ENCODE measurements at places on chromosomes 12 and 14.

- no peak for DNase-seq
These were observed 17.4 kb upstream of the COL2A1 start for GRCh38 chr12:48021485-48022179.

- DNase-seq = no peak
These were observed 34.9 kb downstream of the BBS10 start for GRCh38 chr12:76313299-76313698.

- no peak for DNase-seq
These were observed 799.7 kb downstream of the DIO2 start for GRCh38 chr14:79411403-79412174.

DNA sequence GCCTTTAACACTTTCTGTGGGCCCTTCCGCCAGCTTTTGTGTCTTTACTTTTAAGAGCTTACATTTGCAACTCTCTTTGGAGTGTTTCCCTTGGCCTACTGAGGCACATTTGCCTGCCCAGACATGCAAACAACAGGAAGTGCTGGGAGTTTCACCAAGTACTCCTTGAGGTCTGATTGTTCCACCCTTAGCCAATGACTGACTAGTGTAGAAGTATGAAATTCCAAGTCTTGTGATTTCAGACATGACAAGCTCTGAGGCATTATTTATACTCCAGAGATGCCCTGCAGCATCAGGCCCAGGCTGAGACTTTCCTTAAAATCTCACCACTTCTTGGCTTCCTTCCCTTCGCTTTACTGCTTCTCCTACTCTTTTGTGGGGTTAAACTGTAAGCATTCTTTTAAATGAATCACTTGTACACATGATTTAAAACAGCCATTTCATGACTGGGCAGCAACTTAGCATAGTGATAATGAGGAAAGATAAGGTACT, 174.1 kb downstream of the SLC6A15 start:
- no peak for DNase-seq

GRCh38 chr12:75260316-75260715, 50.7 kb upstream of the KCNC2 start:
- no peak for DNase-seq

DNA sequence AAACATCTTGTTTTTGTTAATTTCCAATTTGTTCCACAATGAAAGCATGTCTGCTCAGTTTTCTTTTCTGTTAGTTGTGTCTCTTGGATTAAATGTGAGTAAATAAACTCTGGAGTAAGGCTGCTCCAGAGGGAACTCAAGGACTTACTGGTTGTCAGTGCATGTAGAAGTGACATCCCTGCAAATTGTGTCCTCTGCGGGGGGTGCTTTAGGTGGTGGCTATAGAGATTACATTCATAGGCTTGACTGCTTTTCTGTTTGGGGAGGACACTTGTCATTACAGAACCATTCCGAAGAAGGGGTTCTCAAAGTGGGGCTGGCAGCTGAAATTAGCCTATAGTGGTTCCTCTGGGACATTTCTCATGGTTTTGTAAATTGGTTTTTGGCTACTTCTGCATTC, 8.8 kb downstream of the TMTC2 start:
- no peak for DNase-seq

DNA sequence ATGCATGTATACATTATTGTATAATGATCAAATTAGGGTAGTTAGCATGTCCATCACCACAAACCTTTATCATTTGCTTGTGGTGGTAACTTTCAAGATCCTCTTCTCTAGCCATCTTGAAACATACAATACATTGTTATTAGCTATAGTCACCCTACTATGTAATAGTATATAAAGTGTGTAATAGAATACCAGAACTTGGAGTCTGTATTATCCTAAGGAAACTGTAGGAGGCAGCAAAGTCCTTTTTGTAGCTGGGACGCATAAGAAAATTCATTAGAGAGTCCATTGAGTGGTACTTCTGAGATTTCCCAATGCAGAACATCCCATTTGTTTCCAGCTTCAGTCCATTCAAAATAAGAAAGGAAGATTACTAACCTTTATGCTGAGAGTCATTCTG, 325.9 kb upstream of the LRFN5 start:
- no peak for DNase-seq

DNA sequence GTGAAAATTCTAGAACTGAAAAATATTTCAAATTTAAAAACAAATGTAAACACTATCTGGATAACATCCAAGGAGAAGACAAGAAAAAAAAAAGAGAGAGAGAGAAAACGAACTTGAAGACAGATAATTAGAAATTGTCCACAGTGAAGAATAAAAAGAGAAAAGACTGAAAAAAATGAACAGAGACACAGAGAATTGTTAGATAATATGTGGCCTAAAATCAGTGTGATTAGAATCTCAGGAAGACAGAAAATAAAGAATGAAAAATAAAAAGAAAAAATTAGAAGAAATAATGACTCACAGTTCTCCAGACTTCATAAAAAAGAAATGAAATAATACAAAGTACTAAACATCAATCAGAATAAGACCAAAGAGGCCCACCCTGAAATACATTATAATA, 1209.3 kb downstream of the FSCB start:
- DNase-seq = no peak

- DNase-seq = no peak
These were observed 11.1 kb upstream of the NEMF start for GRCh38 chr14:49863487-49864281.

DNA sequence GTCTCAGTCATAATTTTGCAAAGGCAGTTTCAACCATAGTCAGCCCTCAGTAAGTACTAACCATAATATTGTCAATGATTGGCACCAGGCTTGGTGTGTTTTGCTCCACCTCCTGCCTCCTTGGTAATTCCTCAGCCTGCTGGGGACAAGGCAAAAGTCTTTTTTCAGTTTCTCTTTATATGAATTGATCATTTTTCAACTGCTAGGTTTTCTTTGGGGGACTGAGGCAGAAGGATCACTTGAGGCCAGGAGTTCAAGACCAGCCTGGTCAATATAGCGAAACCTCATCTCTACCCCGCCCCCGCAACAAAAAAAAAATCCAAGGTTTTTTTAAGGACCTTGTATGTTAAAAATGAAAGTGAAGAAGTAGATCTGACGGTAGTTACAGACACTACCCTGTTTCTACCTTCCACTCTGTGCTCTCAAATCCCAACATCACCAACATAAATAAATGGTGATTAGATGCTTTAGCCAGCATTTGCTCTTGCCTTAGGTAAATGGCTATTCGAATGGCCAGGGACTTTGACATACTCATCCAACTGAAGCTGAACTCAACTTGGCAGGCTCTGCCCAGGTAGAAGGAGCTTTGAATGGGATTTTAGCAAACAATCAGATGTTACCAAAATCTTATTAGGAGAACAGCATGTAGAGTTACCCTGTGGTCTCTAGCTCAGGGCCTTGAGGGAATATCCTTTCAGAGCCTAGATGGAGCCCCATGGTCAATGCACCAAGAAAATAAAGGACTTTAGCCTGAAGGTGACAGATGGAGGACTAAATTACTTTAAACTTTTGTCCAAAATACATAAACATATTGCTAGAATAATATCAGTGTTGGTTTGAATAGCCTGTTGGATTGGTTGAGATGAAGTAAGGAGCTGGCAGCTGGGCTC, 126.9 kb upstream of the AMIGO2 start:
- DNase-seq = no peak

GRCh38 chr12:19129486-19130223, at the start of gene PLEKHA5:
Gene PLEKHA5 (plus strand): TSS chr12:19129733. CDS start chr12:19129800, 67 bp downstream.
- peak; percentile 3 for DNase-seq

GRCh38 chr14:82080370-82080769, 546.7 kb upstream of the SEL1L start:
- DNase-seq = no peak

DNA sequence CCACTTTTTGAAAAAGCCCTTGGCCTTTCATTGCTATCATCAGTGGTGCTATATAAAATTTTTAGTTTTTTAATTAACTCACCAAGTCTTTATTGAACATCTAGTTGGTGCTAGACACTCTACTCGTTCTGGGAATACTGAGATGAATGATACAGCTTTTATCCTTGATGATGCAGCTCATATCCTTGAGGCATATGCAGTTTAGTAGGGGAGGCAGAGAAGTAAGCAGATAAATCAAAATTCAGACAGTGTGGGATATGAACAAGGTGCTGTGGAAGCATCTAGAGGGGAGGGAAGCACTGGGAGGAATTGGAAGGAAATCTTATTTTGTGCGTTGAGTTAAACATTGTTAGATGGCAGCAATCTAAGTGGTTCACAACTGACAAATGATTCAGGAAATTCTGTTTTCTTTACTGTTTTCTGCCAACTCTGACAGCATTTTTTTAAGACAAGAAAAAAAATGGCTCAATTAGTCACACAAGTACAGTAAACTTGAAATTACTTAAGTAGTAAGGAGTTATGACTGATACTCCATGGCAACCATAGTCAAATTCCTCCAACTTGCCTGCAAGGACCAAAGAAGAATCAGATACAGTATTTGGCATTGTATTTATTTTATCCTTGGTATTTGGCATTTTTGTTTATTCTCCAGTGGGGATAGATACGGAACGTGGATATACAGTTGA, 119.2 kb downstream of the TMTC2 start:
- DNase-seq = no peak

GRCh38 chr14:103110681-103111231, 12.5 kb upstream of the TNFAIP2 start:
- no peak for DNase-seq

GRCh38 chr12:62899568-62900390, 35.2 kb downstream of the PPM1H start:
- DNase-seq = no peak

DNA sequence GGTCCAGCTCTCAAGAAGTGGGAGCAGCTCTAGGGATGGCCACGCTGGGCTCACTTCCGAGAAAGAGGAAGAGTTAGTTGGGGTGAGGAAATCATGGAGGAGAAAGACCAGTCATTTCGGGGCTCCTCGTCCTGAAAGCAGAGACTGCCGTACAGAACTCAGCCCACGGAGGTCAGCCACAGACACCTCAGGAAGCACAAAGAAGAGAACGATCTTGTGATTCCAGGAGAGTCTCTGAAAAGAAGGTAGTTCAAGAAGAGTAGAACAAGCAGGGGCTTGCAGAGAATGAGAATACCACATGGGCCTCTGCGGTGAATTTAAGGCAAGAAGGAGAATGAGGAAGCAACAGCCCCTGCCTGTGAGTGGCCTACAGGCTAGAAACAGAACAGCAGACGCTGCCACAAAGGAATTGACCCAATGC, 311.9 kb downstream of the CACNA1C start:
- no peak for DNase-seq

DNA sequence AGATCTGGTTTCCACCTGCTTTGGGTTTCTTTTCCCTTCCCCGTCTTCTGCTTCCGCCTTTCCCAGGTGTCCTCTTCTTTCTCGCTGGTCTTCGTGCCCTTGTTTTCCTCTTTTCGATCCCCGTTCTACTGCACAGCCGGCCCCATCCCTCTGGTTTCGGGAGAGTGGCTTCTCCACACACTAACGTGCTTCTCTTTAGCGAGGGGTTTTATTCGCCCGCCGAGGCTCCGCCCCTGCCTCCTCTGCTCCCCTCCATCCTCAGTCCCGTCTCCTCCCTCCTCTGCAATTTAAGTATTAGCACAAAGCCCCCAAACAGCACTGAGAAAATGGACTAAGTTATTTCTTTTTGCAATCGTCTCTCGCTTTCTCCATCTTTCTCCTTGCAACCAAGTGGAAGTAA, at the start of gene SLC7A8:
Gene SLC7A8, minus strand, starts transcription at position 182 of the 400 bp plus-strand sequence. CDS start 746 bp downstream, outside the sequence.
- peak; percentile 3 for DNase-seq

DNA sequence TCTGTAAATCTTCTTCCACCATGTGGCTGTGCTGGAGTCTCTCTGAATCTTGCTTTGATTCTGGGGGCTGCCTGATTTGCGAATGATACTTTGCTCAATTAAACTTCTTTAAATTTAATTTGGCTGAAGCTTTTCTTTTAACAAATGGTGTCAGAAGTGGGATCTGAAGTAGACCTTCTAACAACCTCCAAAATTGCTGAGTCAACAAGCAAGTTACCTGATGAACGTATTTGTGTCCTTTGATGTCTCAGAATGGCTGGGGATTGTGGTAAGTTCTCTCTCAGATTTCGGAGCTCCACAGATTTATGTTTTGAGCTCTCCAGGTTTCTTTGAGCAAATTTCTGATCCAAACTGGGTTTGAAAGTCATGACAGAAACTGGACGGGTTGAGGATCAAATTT, 1.9 kb upstream of the OR4E1 start:
- DNase-seq = no peak

GRCh38 chr14:102317564-102318248, 1.8 kb upstream of the ZNF839 start:
- DNase-seq = no peak

GRCh38 chr14:59428581-59429012, 36.6 kb downstream of the GPR135 start:
- DNase-seq = no peak

DNA sequence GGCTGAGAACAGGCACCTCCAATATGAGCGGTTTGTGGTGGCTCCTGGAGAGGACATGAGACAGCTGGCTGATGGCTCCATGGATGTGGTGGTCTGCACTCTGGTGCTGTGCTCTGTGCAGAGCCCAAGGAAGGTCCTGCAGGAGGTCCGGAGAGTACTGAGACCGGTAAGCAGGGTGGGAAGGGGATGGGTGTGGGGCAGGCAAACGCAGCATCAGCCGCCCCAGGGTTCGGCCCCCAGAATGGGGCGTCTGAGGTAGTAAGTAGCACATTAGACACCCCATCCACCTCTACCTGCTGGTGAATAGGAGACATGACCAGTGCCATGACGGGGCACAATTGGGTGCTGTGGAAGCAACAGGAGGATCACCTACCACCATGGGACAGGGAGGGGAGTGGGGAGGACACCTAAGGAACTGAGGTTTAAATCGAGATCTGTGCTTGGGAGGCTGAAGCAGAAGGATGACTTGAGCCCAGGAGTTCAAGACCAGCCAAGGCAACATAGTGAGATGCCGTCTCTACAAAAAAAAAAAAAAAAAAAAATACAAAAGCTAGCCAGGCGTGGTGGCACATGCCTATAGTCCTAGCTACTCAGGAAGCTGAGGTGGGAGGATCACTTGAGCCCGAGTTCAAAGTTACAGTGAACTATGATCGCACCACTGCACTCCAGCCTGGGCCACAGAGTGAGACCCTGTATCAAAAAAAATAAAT, 25.5 kb downstream of the ITGA7 start:
- DNase-seq = no peak

- no peak for DNase-seq
These were observed 199.5 kb downstream of the ANO6 start for GRCh38 chr12:45415393-45415817.

DNA sequence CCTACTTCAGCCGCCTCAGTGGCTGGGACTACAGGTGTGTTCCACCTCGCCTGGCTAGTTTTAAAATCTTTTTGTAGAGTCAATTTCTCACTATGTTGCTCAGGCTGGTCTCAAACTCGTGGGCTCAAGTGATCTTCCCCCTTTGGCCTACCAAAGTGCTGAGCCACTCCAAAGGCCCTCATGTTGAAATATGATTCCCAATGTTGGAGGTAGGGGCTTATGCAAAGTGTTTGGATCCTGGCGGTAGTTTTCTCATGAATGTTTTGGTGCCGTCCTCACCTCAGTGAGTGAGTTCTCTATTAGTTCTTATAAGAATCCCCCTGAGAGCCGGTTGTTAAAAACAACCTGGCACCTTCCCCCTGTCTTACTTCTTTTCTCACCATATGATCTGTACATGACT, 784.6 kb downstream of the TMTC2 start:
- DNase-seq = no peak

- DNase-seq = no peak
These were observed 252.6 kb downstream of the ACSS3 start for GRCh38 chr12:81330480-81330879.

- DNase-seq = no peak
These were observed 348.0 kb downstream of the SEC23A start for GRCh38 chr14:38755036-38755435.

- no peak for DNase-seq
These were observed 253.1 kb downstream of the ANO6 start for GRCh38 chr12:45468751-45469615.
